ENCODE measurements at places on chromosomes 2 and 18. TPM values are rescaled to one million over a fixed set of nuclear protein-coding genes. Genes with fewer than 3 reads are reported as not detected.

GRCh38 chr2:77807531-77808215 lies 285.5 kb upstream of the LRRTM4 start:
- DNase-seq, result no peak

DNA sequence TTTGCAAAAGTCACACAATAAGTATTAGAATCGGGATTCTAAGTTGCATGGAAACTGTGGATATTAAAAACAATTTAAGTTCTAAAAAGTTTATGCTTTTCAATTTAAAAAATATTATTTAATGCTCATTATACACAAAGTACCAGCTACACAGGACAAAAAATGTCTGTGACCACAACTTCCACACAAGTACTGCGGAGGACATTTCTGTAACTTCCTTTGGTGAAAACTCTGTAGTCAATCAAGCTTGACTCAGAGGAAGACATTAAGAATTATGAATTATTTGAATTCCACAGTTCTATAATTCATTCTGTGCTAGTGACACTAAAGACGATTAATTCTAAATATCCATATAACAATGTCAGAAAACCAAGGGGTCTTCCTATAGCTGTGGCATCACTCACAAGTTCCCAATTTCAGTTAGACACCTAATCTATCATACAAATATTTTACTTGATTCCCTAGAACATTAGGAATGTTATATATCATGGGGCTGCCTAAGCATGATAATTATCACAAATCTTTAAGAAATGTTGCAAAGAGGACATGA lies 120.5 kb downstream of the AFF3 start:
- DNase-seq, result no peak

DNA sequence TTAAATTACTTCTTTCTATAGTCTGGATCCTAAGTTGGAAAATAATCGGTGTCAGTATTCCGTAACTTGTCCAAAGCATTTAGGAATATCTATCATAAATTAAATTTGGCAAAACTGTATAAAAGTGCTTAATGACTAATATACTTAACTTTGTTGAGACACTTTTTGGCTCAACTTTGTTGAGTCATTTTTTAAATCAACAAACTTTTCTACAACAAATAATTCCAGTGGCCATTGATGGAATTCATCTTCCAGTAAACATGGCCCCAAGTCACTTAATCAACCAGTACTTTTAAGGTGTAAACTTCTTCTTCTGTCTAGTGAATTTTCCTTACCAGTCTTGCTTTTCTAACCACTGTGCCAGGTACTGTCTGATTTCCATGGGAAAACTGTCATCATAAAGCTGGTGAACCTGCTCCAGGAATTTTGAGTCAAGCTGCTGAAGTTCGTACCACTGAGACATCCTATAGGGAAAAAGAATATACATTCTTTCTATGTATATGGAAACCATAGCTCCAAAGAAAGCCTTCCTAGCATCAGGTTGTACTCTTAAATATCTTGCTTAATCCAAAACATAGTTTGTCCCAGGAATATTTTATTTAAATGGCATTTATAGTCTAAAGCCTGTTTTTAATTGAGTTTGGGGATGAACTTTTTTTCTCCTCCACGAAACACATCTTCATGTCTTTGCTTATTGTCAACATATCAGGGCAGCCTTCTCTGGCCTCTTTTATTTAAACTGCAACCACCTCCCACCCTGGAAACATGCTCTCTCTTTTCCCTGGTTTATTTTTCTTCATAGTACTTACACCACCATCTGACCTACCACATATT lies 4.2 kb downstream of the STAT1 start:
- DNase-seq, result no peak

GRCh38 chr18:67302043-67302442 lies 214.5 kb downstream of the DSEL start:
- no peak for DNase-seq

GRCh38 chr2:160558531-160558930 lies 64.9 kb upstream of the RBMS1 start:
- no peak for DNase-seq

GRCh38 chr2:169065422-169065821 lies 3.9 kb upstream of the DHRS9 start:
- DNase-seq, result no peak

DNA sequence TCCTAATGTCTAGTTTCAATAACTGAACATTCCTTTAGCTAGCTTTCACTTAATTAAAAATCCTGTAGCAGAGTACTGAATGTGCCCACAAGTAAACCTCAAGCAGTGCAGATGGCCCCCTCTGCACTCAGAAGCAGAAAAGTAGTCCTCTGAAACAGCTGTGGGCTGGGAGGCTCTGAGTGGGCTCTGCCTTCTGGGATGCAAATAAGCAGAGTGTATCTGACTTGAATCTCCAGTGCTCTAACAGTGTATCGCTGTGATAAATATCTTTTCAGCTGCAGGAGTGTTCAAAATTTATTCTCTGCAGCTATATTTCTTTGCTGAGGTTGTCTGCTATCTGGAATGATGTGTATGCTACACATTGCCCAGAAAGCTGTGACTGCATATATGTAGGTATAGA lies 44.8 kb upstream of the SYT4 start:
- DNase-seq, result no peak

- no peak for DNase-seq
Observed at GRCh38 chr2:177708660-177709444, 316.3 kb downstream of the AGPS start.

GRCh38 chr18:79940126-79940813 lies 11.2 kb downstream of the SLC66A2 start:
- peak; percentile 39 for DNase-seq

GRCh38 chr2:11955884-11956291 lies 209.5 kb downstream of the LPIN1 start:
- DNase-seq, result no peak

DNA sequence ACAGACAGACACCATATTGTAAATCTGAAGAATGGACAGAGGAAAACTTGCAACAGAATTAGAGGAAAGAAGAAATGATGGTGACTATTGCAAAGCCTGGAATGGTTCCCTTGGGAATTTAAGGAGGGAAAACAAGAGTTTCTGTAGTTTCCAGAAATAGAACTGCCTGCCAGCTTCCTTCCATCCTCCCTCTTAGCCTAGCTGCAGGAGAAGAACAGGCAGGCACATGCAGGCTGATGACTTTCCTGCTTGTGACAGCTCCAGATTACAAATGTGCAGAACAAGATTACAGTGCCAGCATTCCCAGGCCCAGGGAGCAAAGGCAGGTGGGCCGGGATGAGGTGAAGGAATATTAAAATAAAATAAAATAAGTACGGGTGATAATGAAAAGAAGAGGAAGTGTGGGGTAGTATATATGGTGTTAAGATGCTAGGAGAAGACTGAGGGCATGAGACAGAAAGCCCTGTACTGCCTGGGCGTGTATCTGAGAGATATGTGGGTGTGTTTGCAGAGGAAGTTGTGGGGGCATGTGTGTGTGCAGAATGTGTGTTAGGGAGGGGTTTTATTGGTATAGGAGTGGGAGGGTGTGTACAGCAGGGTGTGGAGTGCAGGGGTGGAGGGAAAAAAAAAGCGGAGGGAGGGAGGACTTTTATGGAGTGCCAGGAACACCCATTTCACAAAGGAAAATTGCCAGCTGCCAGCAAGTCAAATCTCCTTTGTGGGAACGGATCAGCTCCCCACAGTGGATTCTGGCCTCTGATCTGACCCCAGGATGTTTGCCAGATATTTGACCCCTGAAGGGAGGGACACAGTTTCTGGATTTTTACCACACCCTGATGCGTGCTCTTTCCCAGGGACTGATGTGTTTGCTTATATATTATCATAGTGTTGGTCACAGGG lies 43.9 kb upstream of the NEMP2 start:
- peak; percentile 70 for DNase-seq

- DNase-seq, result no peak
Observed at GRCh38 chr2:74436848-74437695, 4.7 kb downstream of the RTKN start.

The HOXD1 gene
- 2.5 TPM for total RNA-seq

The ERMN gene
- 0.70 TPM for total RNA-seq

The MARCO gene
- 3.3 TPM for total RNA-seq

The CCDC102B gene
- total RNA-seq, result 4.1 TPM

The ITPRID2 gene
- 122 TPM for total RNA-seq

The UGT1A8 gene
- 9.0 TPM for total RNA-seq

The NEU2 gene
- total RNA-seq, result not detected

The TRABD2A gene
- 32.2 TPM for total RNA-seq

The BOK gene
- total RNA-seq, result 6.7 TPM

The REG3G gene
- total RNA-seq, result not detected

The REG3A gene
- total RNA-seq, result 834 TPM

The GALNT5 gene
- total RNA-seq, result 7.8 TPM

The EML6 gene
- total RNA-seq, result 5.9 TPM

The ZNF519 gene
- 3.7 TPM for total RNA-seq

The CRYGD gene
- not detected for total RNA-seq

The TEKT4 gene
- not detected for total RNA-seq

The RPL37A gene
- 704 TPM for total RNA-seq
